ENCODE measurements at places on chromosomes 7 and 10. TPM values are rescaled to one million over a fixed set of nuclear protein-coding genes. Genes with fewer than 3 reads are reported as not detected.

DNA sequence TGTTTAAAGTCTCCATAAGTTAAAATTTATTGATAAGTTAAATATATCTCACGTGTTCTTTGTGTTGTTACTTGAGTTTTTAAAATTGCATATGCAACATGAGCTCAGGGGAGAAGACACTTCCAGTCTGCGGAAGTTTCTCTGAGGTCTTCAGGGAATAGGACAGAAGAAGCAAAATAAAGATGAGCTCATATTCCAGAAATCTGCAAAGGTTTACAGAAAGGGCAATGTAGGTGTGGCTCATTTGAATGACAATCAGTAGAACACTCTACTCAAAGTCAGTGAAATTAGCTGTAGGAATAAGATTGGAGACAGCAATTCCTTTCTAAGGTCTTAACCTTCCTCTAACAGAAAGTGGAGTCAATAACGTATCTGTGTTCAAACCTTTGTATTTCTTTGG, 53.7 kb downstream of the CACNA2D1 start:
- DNase-seq: no peak

Gene GRM8
- not detected for total RNA-seq

GRCh38 chr7:149524394-149524793, 26.8 kb upstream of the ZNF746 start:
- DNase-seq: no peak

Gene VIPR2
- 0.83 TPM for total RNA-seq

- DNase-seq: no peak
Observed at GRCh38 chr10:62076891-62077290, 175.4 kb downstream of the ARID5B start.

Gene STX1A
- total RNA-seq: 23.7 TPM

GRCh38 chr10:5536486-5537081, 11.8 kb downstream of the CALML3 start:
- no peak for DNase-seq

Gene IPMK
- total RNA-seq: 5.6 TPM

- DNase-seq: no peak
Observed at GRCh38 chr7:6197801-6198551, 74.4 kb downstream of the CYTH3 start.

GRCh38 chr10:86232644-86233043, 134.0 kb downstream of the GRID1 start:
- no peak for DNase-seq

Gene AGAP5
- total RNA-seq: 9.0 TPM

Gene SFRP4
- total RNA-seq: not detected

GRCh38 chr10:87842220-87842641, 21.1 kb downstream of the KLLN start:
- peak; percentile 14 for DNase-seq

GRCh38 chr10:7667262-7668141, 736 bp upstream of the ITIH5 start:
- peak; percentile 10 for DNase-seq

Gene MKX
- 0.15 TPM for total RNA-seq

DNA sequence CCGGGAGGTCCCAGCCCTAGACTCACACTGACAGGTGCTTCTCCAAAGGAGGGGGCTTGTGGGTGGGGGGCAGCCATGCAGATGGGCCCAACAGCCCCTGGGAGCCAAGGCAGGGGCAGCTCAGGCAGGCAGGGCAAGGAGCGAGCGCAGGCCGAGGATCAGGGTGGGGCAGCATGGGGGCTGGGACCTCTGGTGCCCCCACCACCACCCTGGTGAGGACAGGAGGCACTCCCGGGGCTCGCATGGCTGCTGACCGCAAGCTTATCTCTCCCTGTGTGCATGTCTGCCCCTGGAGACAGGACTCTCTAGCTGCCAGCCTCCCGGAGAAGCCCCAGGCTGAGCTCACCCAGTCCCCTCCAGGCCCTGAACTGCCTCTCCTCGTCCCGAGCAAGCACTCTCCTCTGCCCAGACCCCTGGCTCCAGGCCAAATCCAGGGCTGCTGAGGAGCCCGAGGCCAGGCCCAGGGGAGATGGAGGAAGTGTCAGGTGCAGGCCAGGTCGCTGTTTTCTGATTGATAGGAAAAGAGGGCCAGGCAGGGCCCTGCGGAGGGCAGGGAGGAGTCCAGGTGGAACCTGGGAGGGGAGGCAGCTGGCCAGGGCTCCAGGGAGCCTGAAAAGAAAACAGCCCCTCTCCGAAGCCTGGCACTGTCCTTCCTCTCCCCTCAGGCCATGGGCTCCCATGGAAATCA, 39.0 kb downstream of the PDGFA start:
- DNase-seq: no peak

DNA sequence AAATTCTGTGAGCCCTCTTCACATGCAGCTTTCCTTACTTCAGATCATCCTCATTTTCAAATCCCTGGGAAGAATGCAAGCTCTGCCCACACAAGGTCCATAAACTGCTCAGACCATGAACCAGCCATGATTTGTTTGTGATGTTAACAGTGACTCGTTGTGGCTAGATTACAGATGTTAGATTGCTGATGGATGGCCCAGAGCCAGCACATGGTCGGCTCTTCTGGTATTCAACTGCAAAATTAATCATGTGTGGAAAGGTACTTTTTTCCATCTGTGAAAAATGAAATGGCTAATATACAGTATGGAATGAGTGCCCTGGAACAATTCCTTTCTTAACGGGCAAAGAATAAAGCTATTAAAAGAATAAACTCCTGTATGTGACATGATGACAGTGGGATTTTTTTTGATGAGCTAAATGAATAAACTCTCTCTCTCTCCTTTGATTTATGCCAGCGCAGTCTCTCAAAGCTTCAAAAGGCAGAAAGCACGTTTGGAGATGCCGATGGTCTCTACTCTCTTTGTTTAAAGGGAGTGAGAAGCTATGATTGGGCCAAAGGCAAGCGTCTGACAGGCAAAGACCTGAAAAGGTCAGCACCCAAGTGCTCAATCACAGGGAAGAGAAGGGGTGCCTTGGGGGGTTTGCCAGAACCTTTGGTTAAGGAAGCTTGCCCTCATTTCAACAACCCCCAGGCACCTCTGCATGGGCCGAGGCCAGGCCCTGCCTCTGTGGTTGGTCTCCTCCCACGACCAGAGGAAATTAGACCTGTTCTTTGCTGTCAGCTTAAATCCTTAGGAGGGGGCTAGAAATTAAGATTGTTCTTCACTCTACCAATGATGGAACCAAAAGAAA, 444.0 kb upstream of the NFE2L3 start:
- no peak for DNase-seq

- peak; percentile 35 for DNase-seq
Observed at GRCh38 chr10:62733654-62734293, 70.7 kb upstream of the ADO start.

DNA sequence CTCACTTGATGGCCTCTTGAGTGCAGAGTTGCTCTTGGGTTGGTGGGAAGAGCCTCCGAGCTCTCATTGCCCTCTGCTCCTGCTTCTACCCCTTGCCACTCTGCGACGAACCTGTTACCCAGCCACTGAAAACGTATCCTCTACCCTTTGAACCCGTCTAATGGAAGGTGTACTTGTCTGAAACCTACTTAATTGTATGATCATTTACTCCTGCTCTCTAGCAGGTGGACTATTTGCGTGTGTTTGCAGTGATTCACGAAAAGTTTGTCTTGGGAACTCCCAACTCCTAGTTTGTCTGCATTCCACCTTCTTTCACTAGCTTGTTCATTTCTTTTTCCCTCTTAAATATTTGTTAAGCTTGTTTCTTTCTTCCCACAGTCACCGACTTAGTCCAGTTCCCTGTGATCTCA, 503 bp downstream of the CROT start:
- DNase-seq: no peak

Gene SPACDR
- total RNA-seq: 2.6 TPM

Gene LIPJ
- not detected for total RNA-seq

DNA sequence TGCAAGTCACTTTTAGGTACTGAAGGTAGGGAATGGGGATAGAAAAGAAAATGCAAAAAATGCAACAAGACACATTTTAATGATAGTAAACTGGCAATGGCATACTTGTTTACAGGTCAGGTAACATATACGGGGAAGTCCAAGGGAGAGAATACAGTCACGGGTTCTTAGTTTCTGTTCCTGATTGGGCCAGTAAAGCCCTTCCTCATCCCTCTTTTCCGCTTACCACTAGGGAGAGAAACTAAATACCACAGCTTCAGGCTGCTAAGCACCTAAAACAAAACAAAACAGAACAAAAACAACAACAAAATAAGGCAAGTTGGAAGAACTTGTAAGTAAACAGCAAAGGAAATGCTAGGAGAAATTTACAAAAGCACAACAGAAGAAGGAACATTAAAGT, 65.2 kb upstream of the OGDHL start:
- no peak for DNase-seq

- no peak for DNase-seq
Observed at GRCh38 chr7:149228831-149229471, 10.5 kb upstream of the ZNF212 start.

Gene ZNF783
- 7.1 TPM for total RNA-seq

Gene CYP3A7
- not detected for total RNA-seq

GRCh38 chr10:122550427-122550826, 10.1 kb upstream of the DMBT1 start:
- no peak for DNase-seq

Gene PVRIG
- 22.8 TPM for total RNA-seq

Gene EEPD1
- 0.50 TPM for total RNA-seq
